ENCODE measurements at places on chromosomes 12 and 14. TPM values are rescaled to one million over a fixed set of nuclear protein-coding genes. Genes with fewer than 3 reads are reported as not detected.

DPPA3 gene
- not detected for total RNA-seq

DNA sequence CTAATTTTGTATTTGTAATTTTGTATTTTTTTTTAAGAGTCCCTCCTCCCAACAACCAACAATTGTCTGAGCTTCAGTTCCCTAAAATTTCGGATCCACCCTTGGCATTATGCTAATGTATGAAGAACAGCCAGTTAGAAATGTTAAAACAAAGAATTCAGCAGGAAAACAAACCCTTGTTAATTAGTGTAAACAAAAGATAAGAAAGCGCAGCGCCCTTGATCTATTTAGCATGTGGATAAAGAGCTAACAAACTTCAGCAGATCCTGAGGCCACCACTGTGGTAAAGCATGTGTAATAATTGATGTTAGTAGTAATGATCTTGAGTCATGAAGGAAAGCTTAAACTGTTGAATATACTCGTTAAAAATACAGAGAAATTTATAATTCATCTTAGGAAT, 199.8 kb downstream of the TMX1 start:
- DNase-seq: no peak

GRCh38 chr12:111444314-111444924, 38.7 kb downstream of the SH2B3 start:
- no peak for DNase-seq

- no peak for DNase-seq
Observed at GRCh38 chr12:25308756-25309155, 58.0 kb upstream of the KRAS start.

GALC gene
- 37.3 TPM for total RNA-seq

DNA sequence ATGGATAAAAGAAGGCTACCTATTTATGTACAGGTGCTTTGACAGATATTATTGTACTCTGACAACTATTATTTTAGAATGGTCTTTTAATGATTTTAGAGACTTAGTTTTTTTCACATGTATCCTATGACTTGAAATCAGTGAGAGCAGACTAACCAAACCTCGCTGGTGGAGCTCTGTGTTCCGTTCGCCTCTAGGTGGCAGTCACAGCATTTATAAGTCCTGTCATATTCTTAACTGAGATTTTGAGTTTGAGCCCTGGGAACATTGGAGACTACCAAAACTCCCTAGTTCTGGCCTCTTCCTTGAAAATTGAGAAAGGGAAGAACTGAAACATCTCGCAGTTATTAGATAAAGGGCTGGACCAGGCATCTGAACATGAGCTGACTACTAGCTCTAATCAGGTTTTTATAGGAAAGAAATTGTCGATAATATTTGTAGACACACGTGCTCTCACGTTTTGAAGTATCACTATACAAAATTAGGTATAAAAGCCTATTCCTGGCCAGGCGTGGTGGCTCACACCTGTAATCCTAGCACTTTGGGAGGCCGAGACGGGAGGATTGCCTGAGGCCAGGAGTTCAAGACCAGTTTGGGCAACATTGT, 48.3 kb downstream of the TTLL5 start:
- peak; percentile 83 for DNase-seq

GRCh38 chr12:75712223-75712622, 200.8 kb upstream of the KRR1 start:
- no peak for DNase-seq

DNA sequence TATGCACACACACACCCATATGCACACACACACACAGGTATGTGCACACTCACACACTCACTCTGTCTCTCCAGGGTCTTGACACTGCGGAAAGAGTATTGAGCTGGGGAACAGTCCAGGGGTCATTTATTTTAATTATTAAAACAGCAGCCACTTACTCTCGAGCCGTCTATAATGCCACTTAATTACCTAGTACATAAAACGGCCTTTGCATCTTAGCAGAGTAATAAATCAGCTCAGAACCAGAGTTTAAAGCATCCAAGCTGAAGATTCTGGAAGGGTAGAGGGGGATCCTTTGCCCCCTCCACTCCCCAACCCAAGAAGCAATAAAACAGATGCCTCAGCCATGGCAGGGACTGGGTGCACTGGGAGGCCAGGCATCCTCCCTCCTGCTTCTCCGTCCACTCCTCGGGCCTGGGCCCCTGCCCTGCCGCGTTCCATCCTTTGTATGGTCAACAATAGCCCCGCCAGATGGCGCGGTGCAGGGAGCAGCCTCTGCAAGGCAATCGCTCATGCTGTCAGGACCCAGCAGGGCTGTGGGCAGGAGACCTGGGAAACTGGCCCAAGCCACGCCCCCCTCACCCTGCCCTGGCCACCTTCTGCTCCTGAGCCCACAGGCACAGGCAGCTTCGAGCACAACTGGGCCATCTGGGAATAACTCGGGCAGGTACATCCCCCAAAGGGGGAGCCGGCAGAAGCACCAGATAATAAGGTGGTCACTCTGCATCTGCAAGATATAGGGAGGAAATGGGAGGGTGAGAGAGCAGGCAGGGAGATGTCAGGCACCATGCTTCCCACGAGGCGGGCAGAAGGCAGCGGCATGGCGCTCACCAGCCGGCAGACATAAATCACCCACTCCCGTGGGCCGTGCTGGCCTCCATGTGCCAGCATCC, 40.9 kb downstream of the CCDC85C start:
- peak; percentile 83 for DNase-seq

TXNRD1 gene
- 137 TPM for total RNA-seq

DNA sequence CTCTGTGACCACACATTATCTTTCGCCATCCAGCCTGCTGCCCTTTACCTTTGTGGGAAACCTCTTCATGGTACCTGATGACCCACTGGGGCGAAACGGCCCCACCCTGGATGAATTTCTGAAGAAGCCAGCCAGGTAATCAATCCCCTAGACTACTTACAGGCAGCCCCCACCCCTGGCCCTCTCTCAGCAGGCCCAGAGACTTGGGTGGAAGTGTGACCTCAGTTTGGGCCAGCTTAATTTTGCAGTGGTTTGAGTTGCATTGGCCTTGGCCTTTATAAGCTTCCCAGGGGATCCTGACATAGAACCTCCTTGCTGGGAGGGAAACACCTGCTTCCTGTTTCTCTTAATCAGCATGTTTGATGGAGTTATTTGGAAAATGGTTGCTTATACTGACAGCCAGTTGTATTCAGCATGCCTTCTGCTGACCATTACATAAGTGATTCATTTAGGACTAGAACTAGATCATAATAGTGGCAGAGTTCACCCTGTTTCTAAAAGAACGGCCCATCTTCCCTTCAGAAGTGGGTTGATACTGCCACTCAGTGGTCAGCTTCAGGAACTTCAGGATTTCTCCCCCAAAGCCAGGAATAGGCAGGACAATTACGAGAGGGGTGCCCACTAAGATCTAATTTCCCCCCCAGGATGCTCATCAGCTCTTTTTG, 6.1 kb downstream of the SDR39U1 start:
- no peak for DNase-seq

LRRC10 gene
- not detected for total RNA-seq

- DNase-seq: no peak
Observed at GRCh38 chr12:101305226-101305779, 25.4 kb downstream of the UTP20 start.

GRCh38 chr12:46383654-46384450, 11.3 kb upstream of the SLC38A2 start:
- peak; percentile 92 for DNase-seq

GRCh38 chr14:35557221-35557747, 23.3 kb downstream of the INSM2 start:
- DNase-seq: no peak

- DNase-seq: no peak
Observed at GRCh38 chr12:31017535-31017934, 56.1 kb upstream of the DDX11 start.

KRT72 gene
- total RNA-seq: not detected

GRCh38 chr12:57118711-57119271, 7.6 kb upstream of the STAT6 start:
- no peak for DNase-seq

FGF6 gene
- total RNA-seq: not detected

GRCh38 chr12:11839091-11839641, 189.7 kb downstream of the ETV6 start:
- no peak for DNase-seq

TGM1 gene
- total RNA-seq: 18.7 TPM

GRCh38 chr12:47377414-47378221, 297.9 kb upstream of the AMIGO2 start:
- DNase-seq: peak; percentile 90

DNA sequence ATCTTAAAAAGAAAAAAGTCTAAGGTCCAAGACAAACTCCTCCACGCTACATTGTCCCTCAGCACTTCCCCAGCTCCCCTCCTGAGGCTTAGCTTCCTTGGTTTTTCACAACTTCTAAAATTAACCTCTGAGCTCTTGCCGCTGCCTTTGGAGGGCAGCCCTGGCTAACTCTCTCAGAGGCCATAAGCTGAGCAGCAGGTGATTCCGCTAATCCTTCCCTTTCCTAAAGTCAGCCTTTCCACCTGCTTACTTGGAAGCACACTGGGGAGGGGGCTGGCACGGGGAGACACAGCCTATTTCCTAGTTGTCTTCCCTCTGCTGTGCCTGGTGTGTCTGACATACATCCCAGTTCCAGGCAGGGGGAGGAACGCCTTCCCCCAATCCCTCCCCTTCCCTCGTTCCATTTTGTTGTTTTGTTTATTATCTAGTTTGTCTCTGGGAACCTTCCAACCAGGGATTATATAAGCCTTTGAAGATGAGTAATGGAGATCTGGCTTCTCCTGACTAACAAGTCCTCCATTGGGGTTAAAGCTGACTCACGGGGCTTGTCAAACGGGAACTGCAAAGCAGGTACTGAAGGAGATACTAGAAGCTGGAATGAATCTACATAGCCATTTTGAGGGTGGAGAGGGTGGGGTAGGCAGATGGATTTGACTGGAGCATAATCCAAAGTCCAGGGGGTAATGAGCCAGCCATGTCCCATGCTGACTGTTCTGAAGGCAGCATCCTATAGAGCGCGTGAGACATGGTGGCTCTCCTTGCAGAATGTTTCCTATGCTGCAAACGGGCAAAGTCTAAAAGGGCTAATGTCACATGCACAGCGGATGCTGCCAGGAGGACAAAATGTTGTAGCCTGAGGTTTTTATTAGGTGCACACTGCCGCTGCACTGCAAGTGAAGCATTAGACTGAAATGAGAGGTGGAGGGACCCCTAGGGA, 230.8 kb downstream of the FOXN3 start:
- DNase-seq: no peak

SAMD15 gene
- total RNA-seq: 4.2 TPM

GRCh38 chr12:124688356-124688992, 121.1 kb upstream of the NCOR2 start:
- no peak for DNase-seq

GRCh38 chr12:65156366-65156841, 13.0 kb upstream of the LEMD3 start:
- no peak for DNase-seq

DNA sequence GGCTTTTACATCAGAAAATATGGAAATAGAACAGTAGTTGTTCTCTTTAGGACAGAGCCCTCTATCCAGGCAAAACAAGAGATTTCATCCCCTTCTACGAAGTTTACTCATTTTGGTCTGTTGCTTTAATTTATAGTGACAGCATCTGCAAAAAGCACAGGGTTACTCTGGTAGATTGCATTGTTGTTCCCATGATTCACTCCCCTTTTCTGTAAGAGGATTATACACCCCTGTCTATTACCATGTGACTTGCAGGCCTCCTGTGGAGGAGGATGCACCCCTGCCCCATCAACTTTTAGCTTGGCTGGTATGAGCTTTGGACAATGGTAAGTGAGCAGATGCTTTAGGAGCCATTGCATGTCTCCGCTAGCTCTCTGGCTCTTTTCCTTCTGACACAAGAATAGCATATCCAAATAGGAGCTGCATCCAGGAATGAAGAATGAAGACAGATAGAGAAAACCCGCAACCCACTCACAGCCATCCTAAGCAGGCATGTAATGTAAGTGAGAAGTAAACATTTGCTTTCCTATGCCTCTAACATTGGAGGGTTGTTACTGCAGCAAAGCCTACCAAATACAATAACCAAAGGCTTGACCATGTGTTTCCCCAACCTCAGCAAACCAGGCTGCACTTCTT, 304.2 kb downstream of the AKAP6 start:
- no peak for DNase-seq

DNA sequence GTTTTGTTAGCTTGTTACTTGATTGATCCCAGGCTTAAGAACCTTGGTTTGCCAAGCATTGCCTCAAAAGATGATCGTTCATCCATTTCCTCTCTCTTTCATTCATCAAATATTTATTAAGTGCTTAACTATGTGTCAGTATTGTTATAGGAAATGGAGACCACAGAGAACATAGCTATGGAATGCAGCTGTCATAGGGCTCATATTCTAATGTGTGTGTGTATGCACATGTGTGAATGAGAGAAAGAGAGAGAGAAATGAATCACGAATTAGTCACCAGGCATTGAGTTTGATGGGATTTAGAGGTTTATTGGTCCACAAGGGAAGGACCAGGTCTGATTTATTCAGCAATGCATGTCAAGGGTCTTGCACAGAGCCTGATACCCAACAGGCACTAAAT, 71.0 kb upstream of the FBXO21 start:
- DNase-seq: no peak

All from breast epithelium (tissue), 4 donors.